Cortex of kidney (tissue), 1 donor: ENCODE measurements at places on chromosomes 5 and 9.

GRCh38 chr9:75855509-75855908 is 35.0 kb upstream of the PCSK5 start:
- no peak for DNase-seq

GRCh38 chr5:140524003-140524402 is 23.5 kb upstream of the EIF4EBP3 start:
- no peak for DNase-seq

DNA sequence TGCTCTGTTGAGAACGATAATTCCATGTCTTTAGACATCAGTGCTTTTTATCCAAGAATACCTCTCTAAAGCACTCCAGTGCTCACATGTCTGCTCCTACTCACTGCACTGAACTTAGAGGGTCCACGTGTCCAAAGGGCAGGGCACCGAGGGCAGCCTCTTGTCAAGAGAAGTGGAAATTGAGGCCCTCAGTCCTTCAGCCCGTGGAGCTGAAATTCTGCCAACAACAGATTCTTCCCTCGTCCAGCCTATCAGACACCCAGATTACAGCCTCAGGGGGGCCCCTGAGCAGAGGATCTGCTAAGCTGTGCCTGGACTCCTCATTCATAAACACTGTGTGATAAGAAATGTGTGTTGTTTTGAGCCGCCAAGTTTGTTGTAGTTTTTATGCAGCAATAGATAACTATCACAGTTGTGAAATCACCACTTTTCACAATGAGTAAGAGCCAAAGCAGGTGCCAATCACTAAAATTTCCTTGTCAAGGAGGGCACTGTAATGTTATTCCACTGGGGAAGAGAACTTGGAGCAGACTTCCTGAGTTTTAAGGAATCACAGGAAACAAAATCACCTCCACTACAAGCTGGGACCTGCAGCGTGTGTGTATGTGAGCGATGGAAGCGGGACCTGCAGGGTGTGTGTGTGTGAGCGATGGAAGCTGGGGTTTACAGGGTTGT is 58.8 kb upstream of the IGFBPL1 start:
- DNase-seq = no peak

GRCh38 chr5:10337107-10337506 is 16.4 kb upstream of the MARCHF6 start:
- DNase-seq = no peak

DNA sequence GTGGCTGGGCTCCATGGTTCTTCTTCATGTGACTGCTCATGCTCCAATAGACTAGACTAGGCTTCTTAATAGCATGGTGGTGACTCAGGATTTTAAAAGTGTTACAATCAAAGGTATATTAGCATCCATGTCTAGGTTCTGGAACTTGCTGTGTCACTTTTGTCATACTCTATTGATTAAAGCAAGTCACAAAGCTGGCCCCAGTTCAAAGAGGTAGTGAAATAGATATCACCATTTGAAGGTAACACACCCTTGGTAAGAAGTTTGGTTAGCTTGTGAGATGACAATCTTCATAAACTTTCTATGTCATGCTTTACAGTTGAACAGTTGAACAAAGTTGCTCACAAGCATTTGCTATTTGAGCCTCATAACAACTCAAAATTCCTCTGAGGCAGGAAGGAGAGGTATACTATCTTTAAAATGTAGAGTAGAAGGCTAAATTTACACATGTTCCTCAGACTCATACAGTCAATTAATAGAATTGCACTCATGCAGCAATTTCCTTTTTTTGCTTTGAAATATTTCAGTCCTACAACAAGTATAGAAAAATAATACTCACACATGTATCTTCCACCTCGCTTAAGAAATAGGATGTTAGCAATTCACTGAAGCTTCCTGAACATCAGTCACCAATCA is 56.8 kb upstream of the TMEM252 start:
- DNase-seq = no peak

DNA sequence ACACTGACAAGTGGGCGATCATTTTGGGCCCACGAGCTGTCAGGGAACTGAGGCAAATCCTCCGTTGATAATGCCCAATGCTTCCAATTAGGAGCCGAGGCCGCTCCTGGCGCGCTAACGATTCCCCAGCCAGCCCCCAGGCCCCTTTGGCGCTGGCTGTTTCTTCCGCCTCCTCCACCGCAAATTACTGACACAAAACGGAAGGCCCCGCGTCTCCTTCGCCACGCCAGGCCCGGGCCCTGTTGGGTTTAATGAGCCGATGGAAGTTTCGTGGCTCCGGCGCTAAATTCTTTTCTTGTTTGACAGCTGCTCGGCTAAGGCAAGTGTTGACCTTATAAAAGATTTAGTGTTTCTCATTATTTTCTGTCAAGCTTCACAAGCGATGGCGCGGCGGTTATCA is 25.7 kb upstream of the BARHL1 start:
- no peak for DNase-seq

- DNase-seq = no peak
Measured at GRCh38 chr5:8993031-8993430, 552.8 kb downstream of the SEMA5A start.

DNA sequence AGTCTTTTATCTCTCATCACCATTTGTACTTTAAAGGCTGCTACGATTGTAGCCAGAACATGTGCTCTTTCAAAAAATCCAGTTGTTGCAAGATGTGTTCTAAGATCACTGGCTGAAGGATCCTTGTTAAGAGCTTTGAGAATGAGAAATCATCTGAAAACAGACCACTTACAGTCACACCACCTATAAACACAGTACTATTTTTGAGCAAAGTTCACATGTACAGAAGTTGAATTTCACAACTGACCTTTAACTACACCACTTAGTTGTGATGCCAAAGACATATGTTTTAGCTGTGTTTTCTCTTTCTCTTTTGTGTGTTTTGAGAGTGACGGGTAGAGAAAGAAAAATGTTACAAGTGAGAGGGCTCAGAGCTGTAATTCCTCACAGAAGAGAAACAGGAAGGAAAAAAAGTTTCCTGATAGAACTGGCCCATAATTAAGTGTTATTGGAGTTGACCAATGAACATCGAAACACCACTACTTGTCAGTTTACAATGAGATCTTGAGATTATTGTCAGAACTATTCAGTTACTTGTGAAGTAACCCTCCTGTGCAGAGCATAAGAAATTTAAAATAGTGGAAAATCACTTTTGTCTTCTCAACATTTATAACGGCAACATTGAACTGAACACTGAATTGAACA is 245.4 kb downstream of the MLLT3 start:
- DNase-seq = no peak

DNA sequence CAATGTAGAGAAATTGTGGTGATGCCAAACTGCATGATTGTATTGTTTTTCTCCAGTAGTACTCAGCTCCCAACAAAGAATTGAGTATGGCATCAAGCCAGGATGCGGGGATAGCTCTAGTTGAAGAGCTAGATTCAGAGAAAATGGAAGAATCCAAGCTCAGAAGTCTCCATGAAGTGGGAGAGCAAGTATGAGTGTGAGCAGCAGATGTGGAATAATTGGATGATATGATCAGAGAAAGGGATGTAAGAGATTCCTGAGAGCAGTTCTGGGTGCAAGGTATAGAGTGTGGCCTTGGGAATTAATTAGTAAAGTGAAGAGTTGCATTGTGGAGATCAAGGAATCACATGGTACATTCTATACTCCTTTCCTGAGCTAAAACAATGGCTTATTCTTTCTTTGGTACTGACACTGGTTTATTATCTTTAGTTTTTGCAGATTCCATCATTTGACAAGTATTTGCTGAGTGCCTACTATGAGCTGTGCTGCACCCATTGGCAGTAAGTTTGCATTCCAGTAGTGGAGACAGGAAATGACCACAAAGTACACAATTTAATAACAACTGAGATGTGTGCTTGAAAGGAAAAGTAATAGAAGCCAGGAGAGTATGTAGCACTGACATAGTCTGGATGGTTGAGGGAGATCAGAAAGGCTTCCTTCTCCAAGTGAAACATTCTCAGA is 177.1 kb downstream of the CPLANE1 start:
- DNase-seq = no peak

GRCh38 chr5:58890265-58890664 is 307.4 kb downstream of the RAB3C start:
- DNase-seq = no peak

DNA sequence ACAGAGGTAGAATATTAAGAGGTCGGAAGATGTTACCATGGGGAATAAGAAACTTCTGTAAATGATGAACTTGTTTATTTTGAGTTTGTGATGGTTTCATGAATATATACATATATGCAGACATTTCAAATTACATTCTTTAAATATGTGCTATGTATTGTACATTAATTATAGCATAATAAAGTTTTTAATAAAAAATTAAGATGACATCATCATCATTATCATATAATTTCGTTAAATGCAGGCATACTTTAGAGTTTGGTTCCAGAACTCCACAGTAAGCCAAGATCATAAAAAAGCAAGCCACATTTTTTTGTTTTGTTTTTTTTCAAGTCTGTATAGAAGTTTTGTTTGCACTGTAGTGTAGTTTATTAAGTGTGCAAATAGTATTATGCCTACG is 1403.5 kb downstream of the EFNA5 start:
- no peak for DNase-seq

- no peak for DNase-seq
Measured at GRCh38 chr5:79229357-79230174, 6.4 kb upstream of the JMY start.

GRCh38 chr9:21265421-21266189 is 25.8 kb upstream of the IFNA14 start:
- no peak for DNase-seq

GRCh38 chr5:63500242-63500641 is 462.0 kb downstream of the HTR1A start:
- no peak for DNase-seq

- DNase-seq = no peak
Measured at GRCh38 chr9:14214065-14214684, 99.8 kb downstream of the NFIB start.

- DNase-seq = no peak
Measured at GRCh38 chr5:139757727-139758509, 37.7 kb upstream of the PSD2 start.

GRCh38 chr5:173056783-173057061 is 570 bp downstream of the CREBRF start:
- no peak for DNase-seq

- no peak for DNase-seq
Measured at GRCh38 chr9:37464426-37465248, 613 bp downstream of the ZBTB5 start.

GRCh38 chr9:89477811-89478630 is 19.9 kb downstream of the SEMA4D start:
- DNase-seq = no peak

GRCh38 chr9:21782205-21782604 is 20.2 kb upstream of the MTAP start:
- no peak for DNase-seq

DNA sequence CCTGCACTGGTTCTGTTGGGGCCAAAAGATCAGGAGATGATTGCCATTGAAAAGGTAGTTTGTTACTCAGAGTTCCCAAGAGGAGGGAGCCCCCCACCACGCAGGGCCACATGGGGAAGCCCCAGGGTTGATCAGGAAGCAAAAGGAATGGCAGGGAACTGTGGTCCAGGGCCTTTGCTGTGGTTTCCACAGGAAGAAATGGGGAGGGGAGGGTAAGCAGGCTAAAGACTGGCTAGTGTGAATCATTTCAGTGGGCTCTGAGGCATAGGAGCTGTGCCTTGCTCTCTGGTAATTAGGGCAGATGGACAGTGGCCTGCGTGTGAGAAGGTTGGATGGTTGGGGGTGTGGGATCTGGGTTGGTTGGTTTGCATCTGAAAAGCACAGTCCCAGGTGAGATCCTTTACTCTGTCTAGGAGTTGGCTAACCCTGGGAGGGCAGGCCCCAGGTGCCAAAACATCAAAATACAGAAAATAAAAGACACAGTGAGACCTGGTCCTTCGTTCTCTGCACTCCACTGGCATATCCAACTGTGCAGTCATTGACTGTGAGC is 66.1 kb downstream of the PTPDC1 start:
- DNase-seq = no peak

DNA sequence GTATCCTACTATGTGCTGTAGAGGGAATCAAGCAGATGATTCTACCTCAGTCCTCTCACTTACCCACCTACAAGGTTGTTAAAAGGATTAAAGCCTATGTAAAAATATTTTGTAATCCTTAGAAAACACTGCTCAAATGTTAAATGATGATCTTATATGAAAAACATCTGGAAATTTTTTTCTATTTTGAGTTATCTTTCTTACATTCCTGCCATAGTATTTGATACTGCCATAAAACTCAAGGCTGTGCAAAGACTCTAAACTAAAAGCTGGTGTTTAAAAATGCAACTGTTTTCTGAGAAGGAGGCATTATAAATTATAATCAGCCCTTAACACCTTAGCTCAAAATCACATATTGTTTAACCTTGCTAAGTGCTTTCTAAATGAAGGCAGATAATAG is 474.2 kb downstream of the PRELID2 start:
- no peak for DNase-seq

- no peak for DNase-seq
Measured at GRCh38 chr9:128193469-128194096, 2.2 kb upstream of the CIZ1 start.

GRCh38 chr5:57725658-57726504 is 243.3 kb upstream of the ACTBL2 start:
- no peak for DNase-seq

DNA sequence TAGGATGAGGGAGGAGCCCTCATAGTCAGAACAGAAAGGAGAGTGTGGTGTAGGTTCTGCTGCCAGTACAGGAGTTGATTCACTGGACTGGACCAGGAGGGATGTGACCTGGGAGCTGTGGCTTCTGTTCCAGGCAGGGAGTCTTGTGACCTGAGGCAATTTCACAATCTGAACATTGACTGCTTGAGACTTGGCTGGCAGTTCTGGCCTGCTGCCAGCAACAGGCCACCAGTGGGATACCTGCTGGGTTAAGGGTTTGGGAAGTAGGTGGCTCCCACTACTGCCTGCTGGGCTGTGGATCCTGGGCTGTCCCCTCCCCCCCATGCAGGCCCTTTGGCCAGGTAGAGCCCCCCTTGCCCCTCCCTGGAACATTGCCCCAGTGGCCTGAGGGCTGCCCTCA is 268.6 kb upstream of the ARRDC3 start:
- DNase-seq = no peak

GRCh38 chr5:142210864-142211412 is 102.4 kb downstream of the NDFIP1 start:
- DNase-seq = no peak

- no peak for DNase-seq
Measured at GRCh38 chr9:81825846-81826516, 102.2 kb upstream of the SPATA31D4 start.

GRCh38 chr9:121316378-121316777 is 48.4 kb downstream of the GSN start:
- DNase-seq = no peak

- DNase-seq = no peak
Measured at GRCh38 chr5:30725073-30725472, 468.4 kb upstream of the CDH6 start.

DNA sequence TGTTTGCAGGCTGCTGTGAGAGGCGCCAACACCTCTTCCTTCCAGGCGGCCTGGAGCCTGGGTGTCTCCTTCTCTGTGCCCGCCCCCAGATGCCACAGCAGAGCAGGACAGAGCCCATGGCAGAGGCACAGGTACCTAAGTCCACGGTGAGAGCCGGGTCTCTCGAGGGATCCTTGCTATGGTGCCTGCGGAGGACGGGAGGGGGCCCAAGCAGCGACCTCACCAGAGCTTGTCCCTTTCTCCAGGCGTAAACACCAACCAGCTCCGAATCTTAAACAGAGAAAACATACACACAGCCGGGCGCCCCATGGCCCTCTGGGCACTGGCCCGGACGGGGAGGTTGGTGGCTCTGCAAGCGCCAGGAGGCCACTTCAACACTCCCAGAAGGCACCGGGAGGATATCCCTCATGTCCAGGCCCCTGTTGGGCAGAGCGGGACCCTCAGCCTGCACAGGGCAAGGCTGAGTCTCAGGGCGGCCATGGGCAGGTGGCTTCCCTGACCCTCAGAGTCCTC is 11.8 kb downstream of the CCDC187 start:
- DNase-seq = no peak
